Amniotic epithelial cell (primary cell): ENCODE measurements at places on chromosomes 1 and 21.

- DNase-seq = peak; percentile 48
These were observed 46.4 kb upstream of the S1PR1 start for GRCh38 chr1:101190441-101190840.

DNA sequence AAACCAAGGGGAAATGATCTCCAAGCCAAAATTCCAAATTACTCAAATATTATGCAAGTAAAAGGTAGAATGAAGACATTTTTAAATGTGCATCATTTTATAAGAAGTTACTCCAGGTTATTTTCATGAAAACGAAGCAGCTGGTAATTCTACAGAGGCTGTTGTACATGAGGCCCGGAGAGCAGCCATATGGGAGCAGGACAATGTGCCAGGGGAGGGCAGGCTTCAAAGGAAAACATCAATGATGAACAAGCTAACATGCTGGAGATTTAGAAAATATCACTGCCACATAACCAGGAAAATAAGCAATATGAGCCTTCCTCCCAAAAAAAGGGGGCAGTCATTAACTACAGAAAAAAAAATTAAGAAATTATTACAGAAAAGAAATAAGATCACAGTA lies 109.1 kb downstream of the TIAM1 start:
- no peak for DNase-seq

GRCh38 chr1:26787381-26787705 lies 407 bp upstream of the PIGV start:
- peak; percentile 65 for DNase-seq

GRCh38 chr1:74811436-74812179 lies 78.7 kb downstream of the TYW3 start:
- DNase-seq = no peak

GRCh38 chr1:165117482-165117881 lies 239.0 kb downstream of the LMX1A start:
- DNase-seq = no peak

GRCh38 chr1:165536016-165536415 lies 7.8 kb upstream of the LRRC52 start:
- DNase-seq = no peak

DNA sequence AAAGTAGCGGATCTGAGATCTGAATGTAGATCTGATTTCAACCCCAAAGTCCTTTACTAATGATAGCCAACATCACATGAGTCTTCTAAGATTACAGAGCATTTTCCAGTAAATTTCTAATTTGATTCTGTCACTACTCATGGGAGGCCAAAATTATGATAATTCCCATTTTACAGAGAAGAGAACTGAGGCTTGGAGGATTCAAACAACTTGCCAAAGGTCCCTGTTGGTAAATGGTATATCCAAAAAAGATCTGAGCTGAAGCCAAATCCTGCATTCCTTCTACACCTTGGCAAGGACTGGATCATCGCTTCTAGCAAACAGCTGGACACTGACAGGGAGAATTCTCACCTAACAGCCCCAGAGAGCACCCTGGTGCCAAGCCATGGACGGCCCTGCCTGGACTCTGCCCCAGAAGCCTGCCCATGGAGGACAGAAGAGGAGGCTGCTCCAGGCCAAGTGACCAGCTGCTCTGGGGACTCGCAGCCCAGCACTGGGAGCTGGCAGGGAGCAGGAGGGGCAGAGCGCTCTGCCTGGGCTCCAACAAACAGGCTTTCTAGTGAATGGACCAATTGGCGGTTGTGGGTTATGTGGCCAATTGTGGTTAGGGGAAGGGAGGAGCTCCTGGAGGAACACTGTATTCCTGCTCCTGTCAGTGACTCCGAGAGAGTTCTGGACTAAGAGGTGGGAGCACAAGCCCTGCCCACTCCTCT lies 6.4 kb upstream of the CSF1 start:
- DNase-seq = peak; percentile 31

DNA sequence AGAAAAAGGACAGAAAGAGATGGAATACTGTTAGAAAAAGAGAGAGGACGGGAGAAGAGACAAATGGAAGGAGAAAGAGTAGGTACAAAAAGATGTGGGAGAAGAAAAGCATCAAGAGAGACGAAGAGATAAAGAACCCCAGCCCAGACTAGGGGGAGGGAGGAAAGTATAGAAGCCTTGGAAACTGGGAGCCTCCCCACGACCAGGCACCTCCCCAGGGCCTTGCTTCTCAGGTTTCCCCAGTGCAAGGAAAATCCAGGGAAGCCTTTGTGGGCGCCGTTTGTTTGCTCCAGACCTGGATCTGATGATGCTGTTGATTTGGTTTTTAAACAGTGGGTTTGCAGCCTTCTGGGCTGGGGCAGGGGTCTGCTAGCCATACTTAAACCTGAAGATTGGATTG lies 15.2 kb upstream of the ALX3 start:
- DNase-seq = no peak
